ENCODE measurements at places on chromosomes 3 and 15.

GRCh38 chr15:57307527-57308169, 68.7 kb upstream of the CGNL1 start:
- H3K27me3 ChIP-seq = peaks cover 2% of the 10 kb centered on the region
- H3K36me3 ChIP-seq = no peaks in the 10 kb centered on the region

DNA sequence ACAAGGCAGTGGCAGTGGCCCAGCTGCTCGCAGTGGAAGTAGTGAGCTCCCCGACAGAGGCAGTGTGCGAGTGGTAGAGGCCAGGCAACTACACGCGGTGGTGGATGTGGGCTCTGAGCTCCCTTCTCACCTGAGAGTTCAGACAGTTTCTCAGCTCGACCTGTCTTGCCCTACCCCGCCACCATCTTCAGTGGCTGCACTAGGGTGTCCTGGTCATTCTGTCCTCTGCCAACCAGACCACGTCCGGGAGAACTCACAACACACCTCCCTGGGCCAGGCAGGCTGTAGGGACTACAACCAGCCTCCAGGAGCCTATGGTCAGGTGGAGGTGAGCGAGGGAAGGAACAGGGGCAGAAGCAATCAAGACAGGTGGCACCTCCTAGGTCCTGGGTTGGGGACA, 106.3 kb upstream of the SMAD3 start:
- no peak for DNase-seq
- H3K4me3 ChIP-seq = no peak overlapping the region
- peaks cover 7% of the 10 kb centered on the region for H3K27me3 ChIP-seq
- H3K27ac ChIP-seq = no peak overlapping the region
- H3K4me1 ChIP-seq = peaks cover 17% of the 10 kb centered on the region
- no peaks in the 10 kb centered on the region for H3K36me3 ChIP-seq

DNA sequence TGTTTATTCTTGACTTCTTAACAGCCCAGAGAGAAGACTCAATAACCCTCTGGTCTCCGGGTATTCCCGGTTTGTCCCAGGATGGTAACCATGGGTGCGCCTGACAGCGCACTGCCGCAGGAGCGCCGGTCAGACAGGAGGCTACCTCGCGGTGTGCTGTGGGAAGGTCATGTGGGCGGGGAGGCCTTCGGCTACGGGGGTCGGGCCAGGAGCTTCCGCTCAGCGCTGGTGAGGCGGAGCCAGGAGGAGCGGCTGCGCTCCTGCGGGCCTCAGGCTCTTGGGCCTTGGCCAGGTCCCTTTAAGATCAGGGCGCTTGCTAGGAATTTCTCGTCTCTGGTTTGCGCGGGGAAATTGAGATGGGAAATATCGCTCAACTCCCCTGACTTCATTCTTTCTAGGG, 182.3 kb upstream of the NDN start:
- no peaks in the 10 kb centered on the region for H3K4me1 ChIP-seq
- H3K27me3 ChIP-seq = no peaks in the 10 kb centered on the region
- no peak for DNase-seq

- no peaks in the 10 kb centered on the region for H3K4me1 ChIP-seq
- H3K27me3 ChIP-seq = no peaks in the 10 kb centered on the region
- H3K27ac ChIP-seq = no peak overlapping the region
- no peak for DNase-seq
- no peak overlapping the region for H3K4me3 ChIP-seq
- no peaks in the 10 kb centered on the region for H3K36me3 ChIP-seq
Measured at GRCh38 chr15:37223089-37223488, 122.7 kb upstream of the MEIS2 start.

DNA sequence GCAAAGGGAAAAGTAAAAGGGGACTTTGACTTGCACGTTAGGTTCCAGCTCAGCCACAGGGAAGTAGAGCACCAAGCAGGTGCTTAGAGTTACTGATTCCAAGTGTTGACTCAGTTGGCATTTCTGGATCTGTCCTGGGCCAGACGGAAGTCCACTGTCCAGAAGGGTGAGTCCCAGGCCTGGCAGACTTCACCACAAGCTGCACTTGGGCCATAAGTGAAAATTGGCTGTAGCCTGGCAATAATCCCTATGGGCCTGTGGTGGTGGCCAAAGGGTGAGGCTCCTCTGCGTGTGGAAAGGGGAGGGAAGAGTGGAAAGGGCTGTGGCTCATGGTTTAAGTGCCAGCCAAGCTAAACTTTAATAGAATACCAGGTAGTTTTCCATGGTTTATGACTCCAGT, 121.5 kb downstream of the DTWD1 start:
- DNase-seq = no peak
- H3K36me3 ChIP-seq = no peaks in the 10 kb centered on the region
- peaks cover 11% of the 10 kb centered on the region for H3K27me3 ChIP-seq
- H3K27ac ChIP-seq = no peak overlapping the region
- no peak overlapping the region for H3K4me3 ChIP-seq

DNA sequence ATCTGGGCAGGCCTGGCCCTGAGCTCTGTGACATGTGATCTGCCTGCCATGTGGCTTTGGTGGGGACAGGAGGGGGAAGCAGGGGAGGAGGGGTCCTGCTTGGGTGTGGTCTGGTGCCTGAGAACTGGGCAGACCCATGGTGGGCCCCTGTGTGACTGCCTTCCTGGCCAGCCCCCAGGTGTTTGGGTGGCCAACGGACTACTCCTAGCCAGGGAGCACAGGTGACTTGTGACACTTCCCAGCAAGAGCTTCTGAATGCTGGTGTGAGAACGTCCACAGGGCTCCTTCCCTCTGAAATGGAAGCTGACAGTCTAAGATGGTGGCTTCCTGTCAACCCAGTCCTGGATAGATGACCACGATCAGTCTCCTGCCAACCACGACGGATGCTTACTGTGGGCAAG, 136.1 kb upstream of the MEF2A start:
- peaks cover 2% of the 10 kb centered on the region for H3K27me3 ChIP-seq
- no peaks in the 10 kb centered on the region for H3K36me3 ChIP-seq
- no peak overlapping the region for H3K4me3 ChIP-seq
- DNase-seq = no peak

GRCh38 chr3:15497964-15498363, 23.5 kb downstream of the COLQ start:
- no peak overlapping the region for H3K4me3 ChIP-seq
- H3K27ac ChIP-seq = no peak overlapping the region
- H3K4me1 ChIP-seq = peaks cover 37% of the 10 kb centered on the region

All from activated T-helper 1 cell treated with anti-CD3 and anti-CD28 coated beads, Interleukin-12 subunit alpha, Interleukin-12 subunit beta, Interleukin-2, Interleukin-4 antibody, amounts not matched to agents 30 ng/mL and 10 ng/mL and 1 ng/mL, durations not matched to agents 14 hours and 24 hours and 36 hours (primary cell).